Thymus (tissue), 14 donors: ENCODE measurements at places on chromosomes 12 and 14. TPM values are rescaled to one million over a fixed set of nuclear protein-coding genes. Genes with fewer than 3 reads are reported as not detected.
A peak's percentile ranks its signal among the peaks of the same experiment; 100 is the strongest.

TAS2R43 gene
- 0.94 TPM for total RNA-seq

PRB2 gene
- total RNA-seq, result 0.05 TPM

HOXC12 gene
- total RNA-seq, result 0.05 TPM

OR6C2 gene
- not detected for total RNA-seq

INTS13 gene
- 38.8 TPM for total RNA-seq

PMCH gene
- total RNA-seq, result 0.47 TPM

TAS2R8 gene
- not detected for total RNA-seq

GRIP1 gene
- 3.9 TPM for total RNA-seq

TMEM63C gene
- 0.24 TPM for total RNA-seq

TRAFD1 gene
- 46.3 TPM for total RNA-seq

PLEKHD1 gene
- total RNA-seq, result 0.09 TPM

DEPDC4 gene
- total RNA-seq, result 2.0 TPM

SMCO2 gene
- total RNA-seq, result 0.71 TPM

DNA sequence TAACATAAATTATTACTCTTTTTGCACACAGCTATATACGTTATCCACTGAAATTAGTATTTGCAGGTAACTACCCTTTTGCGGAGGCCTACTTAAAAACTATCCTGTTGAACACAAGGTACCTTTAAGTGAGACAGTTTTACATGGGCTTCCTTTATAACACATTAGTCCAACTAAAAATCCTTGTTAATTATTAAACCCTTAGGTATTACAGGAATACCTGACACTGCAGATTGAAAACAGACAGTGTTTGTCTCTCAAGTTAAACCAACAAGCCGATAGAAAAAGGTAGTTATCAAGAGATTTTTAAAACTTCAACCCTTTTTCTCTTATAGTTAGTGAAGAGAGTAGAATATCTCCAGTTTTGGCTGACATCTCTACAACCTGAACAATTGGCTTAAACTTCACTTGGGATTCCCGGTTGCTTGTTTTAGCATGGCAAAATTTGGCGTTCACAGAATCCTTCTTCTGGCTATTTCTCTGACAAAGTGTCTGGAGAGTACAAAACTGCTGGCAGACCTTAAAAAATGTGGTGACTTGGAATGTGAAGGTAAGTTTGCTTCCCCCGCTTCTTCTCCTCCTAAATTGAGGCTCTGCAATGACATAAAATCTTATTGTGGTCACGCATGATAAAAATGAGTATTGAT is at the start of gene MIA2:
MIA2 (plus strand) TSS at position 236 of the 647 bp plus-strand sequence; CDS start at position 436, 200 bp downstream.
- no peaks in the 10 kb centered on the region for H3K27me3 ChIP-seq
- no peaks in the 10 kb centered on the region for H3K36me3 ChIP-seq
- no peak within 1 kb of the TSS for H3K4me3 ChIP-seq
- H3K27ac ChIP-seq, result no peak within 1 kb of the TSS

DNA sequence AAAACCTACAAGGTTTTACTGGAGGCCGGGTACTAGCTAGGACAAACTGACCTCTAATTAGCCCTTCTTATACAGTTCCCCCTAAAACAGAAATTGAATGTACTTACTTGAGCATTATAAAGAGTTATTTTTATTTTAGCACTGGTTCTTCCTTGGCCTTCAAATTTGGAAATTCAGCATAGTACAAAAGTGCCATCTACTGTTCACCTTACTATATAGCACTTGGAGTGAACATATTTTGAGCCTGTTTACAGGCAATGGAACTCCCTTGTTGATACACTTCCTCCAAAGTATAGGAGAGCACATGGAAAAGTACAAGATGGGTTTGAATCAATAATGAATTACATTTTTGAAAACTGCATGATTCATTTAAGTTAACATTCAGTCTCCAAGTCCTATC is 3.9 kb upstream of the POC1B start:
- H3K4me1 ChIP-seq, result no peaks in the 10 kb centered on the region
- H3K27ac ChIP-seq, result no peak overlapping the region
- H3K27me3 ChIP-seq, result no peaks in the 10 kb centered on the region
- H3K36me3 ChIP-seq, result no peaks in the 10 kb centered on the region
- H3K4me3 ChIP-seq, result no peak overlapping the region

GRCh38 chr14:96122496-96122895 is 82.1 kb upstream of the BDKRB2 start:
- no peak overlapping the region for H3K4me3 ChIP-seq
- H3K36me3 ChIP-seq, result no peaks in the 10 kb centered on the region
- no peak for DNase-seq
- peaks cover 9% of the 10 kb centered on the region for H3K4me1 ChIP-seq
- no peak overlapping the region for H3K27ac ChIP-seq
- H3K27me3 ChIP-seq, result no peaks in the 10 kb centered on the region

GRCh38 chr14:95452893-95453712 is 63.3 kb downstream of the SYNE3 start:
- no peak for DNase-seq
- H3K27ac ChIP-seq, result no peak overlapping the region
- H3K36me3 ChIP-seq, result no peaks in the 10 kb centered on the region

GRCh38 chr12:31324845-31325523 is 966 bp downstream of the SINHCAF start:
- peak overlapping the region; percentile 87 for H3K27ac ChIP-seq
- no peaks in the 10 kb centered on the region for H3K36me3 ChIP-seq
- H3K27me3 ChIP-seq, result no peaks in the 10 kb centered on the region
- peaks cover 3% of the 10 kb centered on the region for H3K4me1 ChIP-seq

GRCh38 chr12:53099071-53099882 is 1.8 kb downstream of the IGFBP6 start:
- H3K36me3 ChIP-seq, result no peaks in the 10 kb centered on the region
- DNase-seq, result peak; percentile 55
- H3K4me1 ChIP-seq, result peaks cover 16% of the 10 kb centered on the region
- no peak overlapping the region for H3K4me3 ChIP-seq

DNA sequence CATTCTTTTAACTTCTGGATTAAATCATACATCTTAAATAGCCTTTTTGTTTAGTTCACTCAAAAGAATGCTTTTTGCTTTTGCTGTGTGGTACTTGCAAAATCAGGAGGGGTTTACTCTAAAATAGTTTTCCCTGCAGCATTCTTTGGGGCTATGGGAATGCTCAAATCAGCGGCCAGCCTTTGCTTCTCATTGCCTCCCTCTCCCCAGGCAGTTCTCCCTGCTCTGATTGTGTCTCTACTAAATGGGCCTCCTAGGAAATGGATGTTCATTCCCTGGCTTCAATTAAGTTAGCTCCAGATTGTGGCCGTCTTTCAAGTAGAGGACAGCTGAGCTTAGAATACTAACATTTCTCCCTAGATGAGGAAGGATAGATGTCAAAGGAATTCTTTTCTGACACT is 4.4 kb downstream of the TULP3 start:
- H3K27ac ChIP-seq, result no peak overlapping the region
- DNase-seq, result no peak
- H3K36me3 ChIP-seq, result no peaks in the 10 kb centered on the region
- no peak overlapping the region for H3K4me3 ChIP-seq

DNA sequence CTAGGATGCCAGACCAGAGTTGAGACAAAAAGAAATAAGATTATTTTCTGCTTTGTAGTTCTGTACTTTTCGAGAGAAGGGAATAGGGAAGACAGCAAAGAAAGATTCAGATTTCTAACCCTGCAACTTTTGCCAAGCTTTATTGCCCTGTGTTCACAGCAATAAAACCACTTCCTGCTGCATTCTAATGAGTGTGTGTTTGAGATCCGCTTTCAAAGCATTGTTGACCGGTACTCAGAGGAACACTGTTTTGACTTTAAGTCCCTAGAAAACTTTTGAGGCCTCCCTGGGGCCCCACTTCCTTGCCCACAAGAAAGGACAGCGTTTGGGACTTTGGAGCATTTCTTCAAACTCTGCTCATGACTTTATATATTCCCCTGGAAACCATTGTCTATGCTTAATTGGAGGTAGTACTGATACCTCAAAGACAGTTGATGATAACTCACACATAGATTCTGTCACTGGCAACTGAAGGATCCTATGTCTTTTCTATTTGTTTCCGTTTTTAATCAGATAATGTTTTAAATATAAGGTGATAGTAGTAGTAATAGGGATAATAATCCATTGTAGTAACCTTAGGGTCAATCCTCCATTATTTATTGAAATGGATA is 1.3 kb downstream of the RNASE6 start:
- no peak for DNase-seq
- H3K4me1 ChIP-seq, result peaks cover 24% of the 10 kb centered on the region
- peak overlapping the region; percentile 24 for H3K4me3 ChIP-seq

DNA sequence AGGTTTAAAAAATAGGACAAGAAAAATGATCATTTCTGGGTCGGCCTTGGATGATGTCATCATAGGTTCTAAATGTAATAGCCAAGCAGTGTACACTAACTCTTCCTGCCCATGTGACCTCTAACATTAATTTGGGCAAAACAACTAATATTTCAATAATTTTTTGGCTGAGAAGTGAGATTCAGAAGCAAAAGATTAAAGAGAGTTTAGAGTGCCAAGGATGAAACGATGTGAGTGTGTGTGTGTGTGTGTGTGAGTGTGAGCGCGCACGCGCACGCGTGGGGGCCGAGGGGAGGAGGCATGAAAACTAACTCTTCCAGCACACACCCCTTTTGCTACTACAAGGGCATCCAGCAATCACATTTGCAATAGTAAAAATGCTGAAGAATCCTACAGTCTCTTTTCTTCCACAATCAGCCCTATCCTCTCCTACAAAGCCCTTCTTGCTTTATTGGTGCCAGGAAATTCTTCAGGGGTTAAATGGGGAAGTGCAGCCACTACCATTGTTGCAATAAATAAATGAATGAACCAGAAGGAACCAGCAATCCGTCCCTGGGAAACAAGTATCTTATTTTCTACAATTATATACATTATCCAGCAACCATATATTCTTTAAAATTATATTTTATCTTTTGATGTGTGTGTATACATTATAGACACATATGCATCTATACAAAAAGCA is 52.9 kb downstream of the PEBP1 start:
- H3K4me3 ChIP-seq, result no peak overlapping the region
- no peak for DNase-seq
- no peaks in the 10 kb centered on the region for H3K4me1 ChIP-seq
- H3K27ac ChIP-seq, result no peak overlapping the region

GRCh38 chr12:124087266-124088051 is 114.4 kb downstream of the ZNF664 start:
- DNase-seq, result no peak
- H3K27me3 ChIP-seq, result no peaks in the 10 kb centered on the region
- H3K4me3 ChIP-seq, result no peak overlapping the region
- no peaks in the 10 kb centered on the region for H3K36me3 ChIP-seq

DNA sequence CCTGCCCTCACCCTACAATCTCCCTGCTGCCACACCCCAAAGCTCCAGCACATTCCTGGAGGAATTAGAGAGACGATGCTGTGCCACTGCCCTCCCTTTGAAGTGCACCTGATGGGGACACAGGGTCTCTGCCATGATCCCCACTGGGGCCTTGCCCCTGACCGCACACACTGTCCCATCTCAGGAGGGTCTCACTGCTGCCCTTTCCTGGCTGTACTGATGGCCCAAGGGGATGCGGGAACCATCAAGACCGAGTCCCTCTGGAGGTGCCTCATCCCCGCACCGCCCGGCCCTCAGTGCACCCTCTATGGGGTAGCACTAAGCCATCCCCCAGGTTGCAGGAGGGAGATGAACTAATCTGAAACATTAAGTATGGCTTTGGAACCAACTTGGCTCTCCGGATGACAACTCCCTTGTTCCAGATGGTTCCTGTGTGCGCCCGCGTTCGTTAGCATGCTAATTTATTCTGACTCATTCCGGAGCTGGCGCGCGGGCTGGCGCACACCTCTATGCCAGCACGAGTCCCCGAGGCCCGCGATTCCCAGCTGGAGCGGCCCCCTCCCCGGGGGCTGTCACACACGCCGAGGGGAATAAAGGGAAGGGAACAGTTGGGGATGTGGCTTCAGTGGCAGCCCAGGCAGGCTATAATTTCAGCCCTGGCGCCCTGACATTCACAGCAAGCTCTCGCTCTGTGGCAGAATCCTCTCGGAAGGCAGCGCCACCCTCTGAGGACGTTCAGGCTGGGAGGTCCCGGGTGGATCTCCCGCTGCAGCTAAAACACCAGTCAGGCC is 34.2 kb upstream of the C14orf180 start:
- no peak for DNase-seq
- H3K27ac ChIP-seq, result no peak overlapping the region
- H3K4me3 ChIP-seq, result no peak overlapping the region
- no peaks in the 10 kb centered on the region for H3K36me3 ChIP-seq

DNA sequence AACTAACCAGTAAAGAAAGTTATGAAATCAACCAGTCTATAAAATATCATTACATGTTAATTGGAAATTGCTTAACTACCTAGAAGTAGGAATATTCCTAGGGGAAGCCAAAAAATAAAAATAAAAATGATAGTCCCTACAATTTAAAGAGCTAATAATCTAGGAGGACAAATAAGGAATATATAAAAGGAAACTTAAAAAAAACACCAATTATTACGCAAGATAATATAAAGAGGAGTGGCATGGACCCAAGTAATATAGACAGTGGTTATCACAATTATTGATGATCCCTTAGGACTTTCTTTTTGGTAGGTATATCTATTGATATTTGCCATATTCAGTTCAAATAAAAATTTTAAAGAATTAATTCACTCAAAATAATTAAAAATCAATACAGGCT is 498.7 kb downstream of the SOX5 start:
- DNase-seq, result no peak
- H3K36me3 ChIP-seq, result no peaks in the 10 kb centered on the region
- H3K4me3 ChIP-seq, result no peak overlapping the region
- no peaks in the 10 kb centered on the region for H3K27me3 ChIP-seq
- no peak overlapping the region for H3K27ac ChIP-seq

- H3K27me3 ChIP-seq, result no peaks in the 10 kb centered on the region
- DNase-seq, result no peak
- H3K27ac ChIP-seq, result no peak overlapping the region
- no peaks in the 10 kb centered on the region for H3K4me1 ChIP-seq
Observed at GRCh38 chr14:20791187-20791586, 10.1 kb downstream of the RNASE6 start.

- H3K4me3 ChIP-seq, result no peak overlapping the region
- no peaks in the 10 kb centered on the region for H3K27me3 ChIP-seq
- no peak overlapping the region for H3K27ac ChIP-seq
- DNase-seq, result no peak
Observed at GRCh38 chr12:94269316-94269999, 121.1 kb downstream of the PLXNC1 start.

GRCh38 chr12:81333812-81334211 is 255.9 kb downstream of the ACSS3 start:
- no peak overlapping the region for H3K27ac ChIP-seq
- no peaks in the 10 kb centered on the region for H3K36me3 ChIP-seq
- DNase-seq, result no peak
- no peak overlapping the region for H3K4me3 ChIP-seq

- DNase-seq, result no peak
- H3K27ac ChIP-seq, result no peak overlapping the region
- no peaks in the 10 kb centered on the region for H3K36me3 ChIP-seq
Observed at GRCh38 chr12:92049403-92049802, 96.2 kb downstream of the BTG1 start.

- no peak for DNase-seq
- no peak overlapping the region for H3K27ac ChIP-seq
- H3K4me3 ChIP-seq, result no peak overlapping the region
- no peaks in the 10 kb centered on the region for H3K36me3 ChIP-seq
Observed at GRCh38 chr14:31480156-31480555, 7.7 kb downstream of the GPR33 start.

GRCh38 chr12:118432812-118433545 is 56.6 kb downstream of the SUDS3 start:
- no peak overlapping the region for H3K27ac ChIP-seq
- no peaks in the 10 kb centered on the region for H3K36me3 ChIP-seq
- H3K4me3 ChIP-seq, result no peak overlapping the region
- no peaks in the 10 kb centered on the region for H3K27me3 ChIP-seq
- no peaks in the 10 kb centered on the region for H3K4me1 ChIP-seq
